ENCODE measurements at places on chromosomes 2 and 18. TPM values are rescaled to one million over a fixed set of nuclear protein-coding genes. Genes with fewer than 3 reads are reported as not detected.

The LTBP1 gene
- polyA plus RNA-seq, result 64.5 TPM

The DBI gene
- 279 TPM for polyA plus RNA-seq

The ZNF512 gene
- polyA plus RNA-seq, result 84.2 TPM

The GYPC gene
- polyA plus RNA-seq, result 65.5 TPM

The KHK gene
- polyA plus RNA-seq, result 42.9 TPM

The CD207 gene
- polyA plus RNA-seq, result not detected

The KIF3C gene
- 21.9 TPM for polyA plus RNA-seq

The DSG1 gene
- 0.03 TPM for polyA plus RNA-seq

The KCNIP3 gene
- polyA plus RNA-seq, result 22.4 TPM

The IL36A gene
- polyA plus RNA-seq, result not detected

The EDAR gene
- 4.0 TPM for polyA plus RNA-seq

The TMEM198 gene
- polyA plus RNA-seq, result 2.2 TPM

The SRD5A2 gene
- 0.10 TPM for polyA plus RNA-seq

The KLHL41 gene
- polyA plus RNA-seq, result 1.5 TPM

The CEBPZOS gene
- polyA plus RNA-seq, result 68.8 TPM

The OSBPL1A gene
- polyA plus RNA-seq, result 52.0 TPM

The PTPRN gene
- polyA plus RNA-seq, result 0.16 TPM

The SPP2 gene
- not detected for polyA plus RNA-seq

The TMEM17 gene
- polyA plus RNA-seq, result 7.4 TPM

The C2orf66 gene
- 0.22 TPM for polyA plus RNA-seq

The ZBTB7C gene
- 16.6 TPM for polyA plus RNA-seq

The CXCR1 gene
- polyA plus RNA-seq, result 0.06 TPM

The ZDBF2 gene
- 11.7 TPM for polyA plus RNA-seq

The ESCO1 gene
- 25.2 TPM for polyA plus RNA-seq

The MAP3K19 gene
- polyA plus RNA-seq, result 0.32 TPM

The CFC1 gene
- polyA plus RNA-seq, result not detected

The TRABD2A gene
- 1.2 TPM for polyA plus RNA-seq

The RUFY4 gene
- 0.09 TPM for polyA plus RNA-seq

The STK25 gene
- polyA plus RNA-seq, result 207 TPM

The TRIM43 gene
- 0.49 TPM for polyA plus RNA-seq

The SYT4 gene
- polyA plus RNA-seq, result 0.27 TPM

The APOB gene
- polyA plus RNA-seq, result 3.1 TPM

The CSRNP3 gene
- polyA plus RNA-seq, result 9.5 TPM

The PDE11A gene
- polyA plus RNA-seq, result 6.7 TPM

The SLC23A3 gene
- polyA plus RNA-seq, result 22.7 TPM

The TRAF3IP1 gene
- 22.7 TPM for polyA plus RNA-seq

The SDC1 gene
- 22.8 TPM for polyA plus RNA-seq

The CRYGC gene
- polyA plus RNA-seq, result not detected

Measured in renal cortex interstitium (tissue), 15 donors.